ENCODE measurements at places on chromosomes 2 and 18.
A peak's percentile ranks its signal among the peaks of the same experiment; 100 is the strongest.

DNA sequence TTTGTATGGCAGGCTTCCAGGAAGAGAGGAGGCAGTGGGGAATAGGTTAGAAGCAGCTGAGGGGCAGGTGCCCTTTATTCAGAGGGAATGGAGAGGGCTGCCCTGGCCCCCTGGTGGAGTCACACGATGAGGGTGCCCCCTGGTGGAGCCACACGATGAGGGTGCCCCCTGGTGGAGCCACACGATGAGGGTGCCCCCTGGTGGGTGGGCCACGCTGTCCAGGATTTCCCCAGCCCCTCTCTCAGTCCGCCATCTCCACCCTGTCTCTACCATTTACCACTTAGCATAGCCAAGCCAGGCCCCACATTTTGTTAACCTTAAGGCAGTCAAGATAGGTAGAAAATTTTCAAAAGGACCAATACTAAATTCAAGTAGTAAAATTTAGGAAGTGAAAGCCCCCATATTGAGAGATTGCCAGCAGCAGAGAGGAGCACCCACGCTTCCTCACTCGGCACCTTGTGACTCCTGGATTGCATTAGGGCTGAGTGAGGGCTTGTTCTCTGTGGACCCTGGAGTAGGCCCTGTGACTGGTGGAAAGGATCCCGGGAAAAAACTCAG lies 10.4 kb upstream of the FAM228A start:
- peak; percentile 46 for DNase-seq

DNA sequence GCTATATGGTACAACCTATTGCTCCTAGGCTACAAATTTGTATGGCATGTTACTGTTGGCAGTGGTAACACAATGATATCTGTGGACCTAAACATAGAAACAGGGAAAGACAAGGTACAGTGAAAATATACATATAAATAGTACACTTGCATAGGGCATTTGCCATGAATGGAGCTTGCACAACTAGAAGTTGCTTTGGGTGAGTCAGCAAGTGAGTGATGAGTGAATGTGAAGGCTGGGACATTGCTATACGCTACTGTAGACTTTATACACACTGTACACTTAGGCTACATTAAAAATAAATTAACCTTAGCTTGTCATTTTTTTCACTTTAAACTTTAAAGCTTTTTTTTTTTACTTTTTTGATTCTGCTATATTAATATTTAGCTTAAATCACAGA lies 500.0 kb upstream of the SETBP1 start:
- DNase-seq, result no peak

DNA sequence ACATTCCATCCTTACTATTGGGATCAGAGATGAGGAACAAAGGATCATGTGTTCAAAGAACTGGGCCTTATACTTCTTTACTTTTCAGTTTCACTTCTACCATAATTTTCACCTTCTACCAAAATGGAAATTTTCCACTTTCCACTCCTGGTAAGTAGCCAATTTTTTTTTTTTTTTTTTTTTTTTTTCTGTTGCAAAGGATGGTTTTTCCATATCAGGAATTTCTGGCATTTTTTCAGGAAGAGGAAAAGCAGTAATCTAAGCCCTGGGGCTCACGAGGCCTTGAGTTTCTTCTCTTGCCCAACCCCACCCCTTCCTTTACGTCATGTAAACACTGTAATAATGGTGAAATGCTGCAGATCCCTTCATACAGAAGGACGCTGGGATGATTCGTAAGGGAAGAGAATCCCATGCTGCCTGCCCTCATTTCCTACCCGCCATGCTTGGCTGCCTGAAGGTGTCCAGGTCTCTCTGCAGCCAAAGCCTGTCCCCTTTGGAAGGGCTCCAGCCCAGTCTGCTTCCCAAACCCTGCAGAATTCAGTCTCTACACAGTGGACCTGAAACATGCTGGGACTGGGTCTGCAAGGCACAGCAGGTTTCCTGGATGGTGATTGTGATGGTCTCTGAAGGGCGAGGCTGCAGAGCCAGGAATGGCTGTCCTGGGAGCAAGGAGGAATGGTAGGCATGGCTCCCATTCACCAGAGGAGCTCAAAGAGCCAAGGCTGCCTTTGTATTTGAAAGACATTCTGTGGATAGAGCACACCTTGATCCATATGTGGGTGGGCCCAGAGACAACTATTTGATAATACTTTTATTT lies 57.0 kb downstream of the EFR3B start:
- DNase-seq, result no peak

DNA sequence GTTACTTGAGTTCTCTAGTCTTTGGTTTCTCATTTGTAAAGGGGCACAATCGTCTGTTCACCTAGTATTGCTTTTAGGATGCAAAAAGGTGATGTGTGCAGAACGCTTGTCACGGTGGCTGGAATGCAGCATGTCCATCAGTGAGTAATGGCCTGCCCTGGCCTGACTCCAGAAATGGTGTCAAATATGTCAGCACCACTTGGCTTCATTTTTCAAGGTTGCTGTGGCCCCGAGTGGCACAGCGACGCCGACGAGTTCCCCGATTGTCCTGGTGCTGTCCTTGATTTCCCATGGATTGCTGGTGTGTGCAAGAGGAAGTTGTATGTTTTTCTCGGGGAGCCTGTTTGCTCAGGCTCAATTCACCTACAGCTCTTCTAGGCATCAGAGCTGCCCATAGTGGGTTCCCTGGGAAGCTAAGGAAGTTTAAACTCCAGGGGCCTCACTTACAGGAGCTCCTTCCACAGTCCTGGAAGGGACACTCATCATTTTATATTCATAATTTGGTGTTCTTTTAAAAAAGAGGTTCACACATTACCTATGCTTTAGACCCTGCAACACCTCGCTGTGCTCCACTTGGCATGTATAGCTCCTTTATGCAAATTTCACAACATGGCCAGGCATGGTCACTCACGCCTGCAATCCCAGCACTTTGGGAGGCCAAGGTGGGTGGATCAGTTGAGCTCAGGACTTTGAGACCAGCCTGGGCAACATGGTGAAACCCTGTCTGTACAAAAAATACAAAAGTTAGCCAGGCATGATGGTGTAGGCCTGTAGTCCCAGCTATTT lies 25.6 kb upstream of the ZNF407 start:
- no peak for DNase-seq

GRCh38 chr2:240851078-240851991 lies 17.3 kb upstream of the AGXT start:
- DNase-seq, result peak; percentile 76

GRCh38 chr2:860259-860855 lies 90.3 kb upstream of the SNTG2 start:
- no peak for DNase-seq

DNA sequence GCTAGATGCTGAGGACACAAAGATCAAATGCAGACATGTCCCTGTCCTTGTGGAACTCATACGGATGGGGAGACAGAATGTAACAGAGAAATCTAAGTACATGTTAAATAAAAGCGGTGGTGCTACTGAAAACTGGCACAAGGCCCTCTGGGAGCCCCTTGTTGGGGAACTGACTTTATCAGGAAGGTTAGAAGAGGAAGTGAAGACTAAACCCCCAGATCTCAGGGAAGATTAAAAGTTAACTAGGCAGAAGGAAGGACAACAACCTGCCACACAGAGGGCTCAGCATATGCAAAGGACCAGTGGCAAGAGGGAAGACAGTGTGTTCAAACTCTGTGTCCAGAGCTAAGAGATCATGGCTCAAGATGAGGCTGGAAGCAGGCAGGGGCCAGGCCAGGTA lies 4.8 kb downstream of the CACNB4 start:
- DNase-seq, result no peak

- DNase-seq, result no peak
Measured at GRCh38 chr2:188978291-188979081, 4.3 kb downstream of the COL3A1 start.
